ENCODE measurements at places on chromosomes 1 and 21.
A peak's percentile ranks its signal among the peaks of the same experiment; 100 is the strongest.

GRCh38 chr1:13916530-13916929, 216.5 kb downstream of the PRDM2 start:
- no peak for DNase-seq

- no peak for DNase-seq
Measured at GRCh38 chr1:2350911-2351655, 40.3 kb downstream of the MORN1 start.

GRCh38 chr1:118481126-118481525, 296.1 kb upstream of the SPAG17 start:
- DNase-seq: no peak

DNA sequence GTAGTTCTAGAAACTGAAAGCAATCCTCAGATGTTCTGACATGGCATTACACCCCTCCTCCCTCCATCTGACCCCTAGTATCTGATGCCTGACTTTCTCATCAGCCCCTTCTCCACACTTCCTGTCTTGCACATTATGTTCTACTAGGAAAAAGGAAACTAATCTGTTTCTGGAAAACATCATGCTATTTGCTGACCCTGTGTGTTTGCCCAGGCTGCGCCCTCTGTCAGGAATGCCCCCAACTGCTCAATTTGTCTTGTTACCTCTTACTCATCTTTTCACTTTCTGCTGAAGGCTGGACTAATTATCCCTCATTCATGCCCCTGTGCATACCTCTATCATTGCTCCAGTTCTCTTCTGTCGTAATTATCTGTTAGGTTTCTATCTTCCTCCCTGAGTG, 37.5 kb upstream of the DAB1 start:
- DNase-seq: no peak

DNA sequence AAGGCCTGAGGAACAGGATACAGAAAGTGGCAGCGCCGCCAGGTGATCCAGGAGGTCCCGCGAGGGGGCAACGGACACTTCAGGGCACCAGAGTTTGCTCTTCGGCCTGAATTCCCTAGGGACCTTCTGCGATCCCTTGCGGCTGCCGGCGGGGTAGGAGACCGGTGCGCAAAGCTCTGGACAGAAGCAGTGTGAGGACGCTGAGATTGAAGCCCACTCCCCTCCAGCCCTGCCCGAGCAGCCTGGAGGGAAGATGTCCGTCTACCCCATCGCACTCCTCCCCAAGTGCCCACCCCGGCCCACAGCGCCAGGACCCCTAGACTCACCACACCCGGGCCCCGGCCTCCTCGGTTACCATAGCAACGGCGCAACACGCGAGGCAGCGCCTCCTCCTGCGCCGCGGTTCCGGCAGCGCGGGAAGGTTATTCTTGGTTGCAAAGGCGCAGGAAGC, at the start of gene ANKRD45:
Gene ANKRD45, minus strand, starts transcription at position 361 of the 451 bp plus-strand sequence. CDS start 10,433 bp downstream, outside the sequence.
- DNase-seq: no peak

DNA sequence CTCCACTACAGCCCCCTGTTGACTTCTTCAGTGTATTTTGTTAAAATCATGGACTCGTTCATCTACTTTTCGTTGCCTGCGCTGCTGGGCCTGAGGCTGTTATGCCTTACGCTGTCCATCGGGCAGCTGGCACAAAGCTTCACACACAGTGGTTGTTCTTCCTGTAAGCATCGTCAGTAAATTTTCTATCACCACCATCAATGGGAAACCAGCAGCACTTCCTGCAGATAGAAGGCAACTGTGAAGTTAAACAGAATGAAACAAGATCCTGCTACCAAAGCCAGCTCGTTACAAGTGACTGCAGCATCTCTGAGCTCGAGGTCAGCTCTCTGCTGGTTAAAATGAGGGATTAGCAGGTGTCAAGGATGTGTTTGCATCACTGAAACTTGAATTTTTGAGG, 21.9 kb upstream of the PADI6 start:
- no peak for DNase-seq

GRCh38 chr1:205598841-205599668, 32.8 kb downstream of the ELK4 start:
- DNase-seq: peak; percentile 47

GRCh38 chr1:181726320-181727012, 243.1 kb downstream of the CACNA1E start:
- no peak for DNase-seq

DNA sequence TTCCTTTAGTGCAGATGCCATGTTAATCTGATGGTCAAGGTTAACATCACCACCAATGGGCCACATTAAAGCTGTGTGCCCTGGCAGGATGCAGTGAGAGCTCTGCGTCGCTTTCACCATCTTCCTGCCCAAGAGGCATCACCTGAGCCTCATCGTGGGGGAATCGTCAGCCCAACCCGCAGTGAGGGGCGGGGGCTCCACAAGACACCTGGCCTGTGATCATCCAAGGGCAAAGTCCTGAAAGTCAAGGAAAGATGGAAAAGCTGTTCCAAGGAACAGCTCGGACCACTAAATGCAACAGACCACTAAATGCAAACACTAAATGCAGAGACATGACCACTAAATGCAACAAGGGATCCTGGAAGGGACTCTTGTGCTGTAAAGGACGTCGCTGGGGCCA, 49.9 kb downstream of the WDR4 start:
- DNase-seq: peak; percentile 6

DNA sequence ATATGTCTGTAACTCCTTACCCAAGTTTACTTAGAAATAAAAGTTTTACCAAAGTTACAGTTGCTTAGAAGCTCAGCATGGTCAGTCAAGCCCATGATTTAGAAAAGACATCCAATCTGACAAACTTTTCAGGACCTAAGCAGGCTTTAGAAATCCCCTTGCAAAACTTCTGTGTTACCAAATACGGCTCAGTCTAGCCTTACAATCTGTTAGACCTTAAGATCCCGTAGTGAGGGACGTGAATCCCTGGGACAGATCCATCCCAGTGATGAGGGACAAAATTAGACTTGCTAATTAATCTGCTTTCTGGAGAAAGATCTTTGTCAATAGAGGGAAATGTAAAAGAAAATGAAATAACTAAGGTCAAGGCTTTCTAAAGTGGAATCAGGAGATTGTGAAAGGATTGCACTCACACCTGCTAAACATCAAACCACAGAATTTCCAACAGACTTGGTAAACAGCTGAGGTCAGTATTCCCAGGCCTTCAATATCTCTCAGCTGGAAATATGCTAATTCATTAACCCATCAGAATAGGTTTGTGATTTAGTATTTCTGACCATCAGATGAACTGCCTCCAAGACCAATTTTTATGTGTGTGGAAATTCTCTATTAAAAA, 375.3 kb downstream of the DUSP10 start:
- no peak for DNase-seq

DNA sequence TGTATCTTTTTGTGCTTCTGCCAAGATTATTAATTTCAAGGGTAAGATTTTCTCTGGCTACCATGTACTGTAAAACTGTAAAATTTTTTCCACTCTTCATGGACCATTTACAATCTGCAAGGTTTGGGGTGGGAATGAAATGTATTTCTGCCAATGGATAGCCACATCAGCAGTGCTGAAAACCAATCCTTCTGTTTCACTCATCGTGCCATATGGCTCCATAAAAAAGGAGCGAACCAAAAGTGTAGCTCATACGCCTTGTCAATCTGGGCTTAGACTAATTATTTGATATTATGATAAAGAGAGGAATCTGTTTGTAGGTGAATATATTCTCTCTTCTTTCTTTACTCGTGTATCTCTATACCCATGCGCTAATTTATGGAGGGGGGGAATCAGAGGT, 3.0 kb upstream of the SLC44A5 start:
- no peak for DNase-seq

DNA sequence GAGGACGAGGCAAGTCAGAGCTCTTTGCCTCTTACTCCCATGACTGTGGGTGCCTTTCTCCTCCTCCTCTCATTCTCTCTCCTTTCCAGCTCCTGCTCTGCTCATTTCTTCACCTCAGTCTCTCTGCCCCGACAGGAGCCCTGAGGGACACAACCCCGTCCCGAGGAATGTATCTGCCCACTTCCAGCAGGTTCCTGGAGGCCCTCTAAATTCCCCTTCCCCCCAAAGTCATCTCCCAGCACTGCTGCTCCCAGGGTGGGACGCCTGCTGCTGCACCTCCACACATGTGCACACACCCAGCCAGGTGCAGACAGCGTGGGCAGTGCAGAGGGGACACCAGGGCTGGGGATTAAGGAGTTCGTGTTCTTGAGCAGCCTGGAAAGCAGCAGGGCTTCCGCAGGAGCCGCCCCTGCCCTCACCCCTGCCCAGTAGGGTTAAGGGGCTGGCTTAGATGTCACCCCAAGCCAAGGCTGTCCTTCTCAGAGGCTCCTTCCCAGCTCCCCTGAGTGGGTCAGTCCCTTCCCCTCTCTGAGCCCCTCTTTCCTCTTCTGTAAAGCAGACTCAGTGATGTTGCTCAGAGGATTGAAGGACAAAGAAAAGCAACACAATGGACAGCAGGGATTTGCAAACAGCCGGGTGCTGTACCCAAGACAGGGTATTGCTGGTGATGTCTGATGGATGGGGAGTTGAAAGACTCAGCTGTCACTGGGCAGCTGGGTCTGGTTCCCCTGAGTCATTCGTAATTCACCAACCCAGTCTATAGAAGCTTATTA, 346.0 kb downstream of the MATN1 start:
- no peak for DNase-seq

GRCh38 chr1:119101563-119101962, 38.9 kb downstream of the WARS2 start:
- DNase-seq: no peak

DNA sequence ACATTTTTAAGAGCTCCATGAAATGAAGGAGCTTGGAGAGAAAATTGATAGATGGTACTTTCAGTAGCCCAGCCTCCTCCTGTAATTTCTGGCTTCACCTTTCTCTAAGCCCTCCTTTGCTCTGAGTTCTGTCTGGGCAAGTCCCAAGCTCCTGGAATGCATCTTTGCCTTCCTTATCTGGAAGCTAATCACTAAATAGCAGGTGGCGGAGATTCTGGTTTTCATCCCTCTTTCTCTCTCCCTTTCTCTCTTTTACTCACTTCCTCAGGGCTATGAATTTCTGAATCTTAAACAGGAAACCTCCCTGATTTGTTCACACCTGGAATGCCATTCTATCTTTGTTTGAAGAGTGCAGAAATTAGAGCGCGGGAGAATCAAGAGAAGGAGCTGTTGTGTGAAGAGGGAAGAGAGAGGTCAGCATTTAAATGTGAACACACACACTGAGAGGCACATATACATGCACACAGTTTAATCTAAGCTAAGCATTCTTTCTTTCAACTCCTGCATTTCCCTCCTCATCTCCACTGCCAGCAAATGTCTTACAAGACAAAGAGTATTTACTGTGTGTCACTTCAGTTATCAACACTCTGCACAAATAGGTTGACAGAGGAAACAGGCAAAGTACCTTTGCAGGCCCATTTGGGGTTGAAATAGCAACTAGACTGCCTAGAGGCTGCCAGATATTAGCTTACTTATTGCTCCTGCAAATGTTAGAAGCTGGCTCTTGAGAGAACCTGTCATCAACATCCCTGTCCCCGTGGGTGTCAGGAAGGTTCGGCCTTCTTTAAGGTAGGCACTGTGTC, 199.4 kb upstream of the CAMK1G start:
- no peak for DNase-seq

DNA sequence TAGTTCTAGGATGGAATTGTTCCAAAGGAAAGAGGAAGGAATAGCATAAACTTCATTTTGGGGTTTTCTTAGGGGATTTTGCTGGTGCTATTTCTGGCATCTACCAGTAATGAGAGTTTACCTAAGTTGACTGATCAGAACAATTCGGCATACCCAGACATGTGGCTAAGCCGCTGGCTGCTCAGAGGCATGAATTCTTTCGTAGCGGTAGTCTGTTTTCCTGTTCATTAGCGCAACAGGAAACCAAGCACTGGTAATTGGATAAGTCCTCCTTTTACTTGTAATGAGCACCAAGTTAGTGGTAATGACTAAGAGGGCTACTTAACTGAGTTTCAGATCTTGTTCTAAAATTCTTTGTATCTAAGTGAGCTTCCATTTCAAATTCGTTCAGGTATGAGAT, 38.6 kb downstream of the C21orf91 start:
- no peak for DNase-seq

GRCh38 chr1:66681686-66682085, 70.6 kb upstream of the DYNLT5 start:
- DNase-seq: no peak

DNA sequence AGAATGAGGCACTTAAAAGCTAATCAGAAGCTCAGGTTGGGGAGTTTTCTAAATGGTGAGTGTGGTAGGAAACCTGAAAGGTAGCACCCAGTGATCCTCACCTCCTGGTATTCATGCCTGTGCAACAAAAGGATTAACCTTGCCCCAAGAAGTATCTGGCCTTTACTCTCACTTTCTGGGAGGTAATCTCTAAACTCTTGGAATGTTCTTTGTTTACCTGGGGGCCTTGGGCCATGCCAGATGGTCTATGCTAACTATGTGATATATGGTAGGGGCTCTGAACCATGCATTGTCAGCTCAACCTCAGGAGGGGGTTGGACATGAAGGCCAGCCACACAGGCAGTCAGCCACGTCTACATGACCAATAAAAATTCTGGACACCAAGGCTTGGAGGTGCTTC, 24.4 kb upstream of the TRIM33 start:
- DNase-seq: no peak

- DNase-seq: no peak
Measured at GRCh38 chr1:205500240-205501233, 3.9 kb upstream of the CDK18 start.

DNA sequence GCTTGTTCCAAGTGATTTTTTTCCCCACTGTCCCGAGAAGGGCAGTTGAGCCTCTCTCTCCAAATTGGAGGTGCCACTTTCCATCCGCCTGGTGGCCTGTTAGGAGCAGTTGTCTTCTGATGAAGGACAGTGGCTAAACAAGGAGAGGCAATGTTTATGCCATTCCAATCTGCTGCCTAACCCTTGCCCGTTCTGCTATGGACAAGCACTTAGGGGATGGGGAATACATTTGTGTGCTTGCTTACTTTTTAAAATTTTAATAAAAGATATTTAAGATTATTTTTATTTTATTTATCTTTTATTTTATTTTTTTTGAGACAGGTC, 12.0 kb downstream of the COQ8A start:
- DNase-seq: no peak

- DNase-seq: no peak
Measured at GRCh38 chr1:8456991-8457390, 139.1 kb downstream of the SLC45A1 start.

DNA sequence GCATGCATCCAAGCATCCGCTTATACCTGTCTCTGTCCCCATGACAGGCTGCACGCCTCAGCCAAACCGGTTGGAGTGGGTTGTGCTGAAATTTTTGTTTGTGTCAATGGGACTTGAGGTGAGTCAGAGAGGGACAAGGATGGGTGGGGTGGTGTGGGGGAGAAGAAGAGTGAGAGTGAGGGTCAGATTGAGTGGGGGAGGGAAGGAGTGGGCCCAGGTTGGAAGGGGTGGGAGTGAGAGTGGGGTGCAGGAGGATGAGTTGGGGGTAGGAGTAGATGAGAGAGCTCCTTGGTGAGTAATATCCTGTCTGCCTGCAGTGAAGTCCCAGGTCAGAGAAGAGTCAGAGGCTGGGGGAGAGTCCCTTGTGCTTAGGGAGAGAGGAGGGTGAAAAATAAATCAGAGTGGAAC, 3.3 kb upstream of the NECTIN4 start:
- no peak for DNase-seq

GRCh38 chr21:34813266-34813894, 144.6 kb downstream of the CLIC6 start:
- DNase-seq: no peak
